ENCODE measurements at places on chromosomes 7 and 10. TPM values are rescaled to one million over a fixed set of nuclear protein-coding genes. Genes with fewer than 3 reads are reported as not detected.

The CPSF4 gene
- total RNA-seq, result 27.7 TPM

The SLC26A3 gene
- not detected for total RNA-seq

The GARIN1A gene
- total RNA-seq, result not detected

The PDE1C gene
- 6.7 TPM for total RNA-seq

The CYP17A1 gene
- not detected for total RNA-seq

The STRIP2 gene
- 15.5 TPM for total RNA-seq

The CHST15 gene
- 20.0 TPM for total RNA-seq

The NAT16 gene
- total RNA-seq, result not detected

The LIPK gene
- not detected for total RNA-seq

The HMX3 gene
- not detected for total RNA-seq

The ZNF117 gene
- total RNA-seq, result 0.15 TPM

The KIF5B gene
- 98.5 TPM for total RNA-seq

The LIPF gene
- not detected for total RNA-seq

The ACTR3C gene
- total RNA-seq, result 2.8 TPM

The ATP6V0A4 gene
- 0.19 TPM for total RNA-seq

The VWA2 gene
- total RNA-seq, result 2.7 TPM

The TMEM270 gene
- total RNA-seq, result not detected

The CYP3A7 gene
- total RNA-seq, result not detected

The ANXA8 gene
- total RNA-seq, result 275 TPM

The PPP3CB gene
- 16.0 TPM for total RNA-seq

The NME8 gene
- not detected for total RNA-seq

The GPAM gene
- 7.6 TPM for total RNA-seq

The A1CF gene
- not detected for total RNA-seq

The ODAD2 gene
- 0.23 TPM for total RNA-seq

The FFAR4 gene
- not detected for total RNA-seq

The MACROH2A2 gene
- 25.6 TPM for total RNA-seq
